ENCODE measurements at places on chromosomes 7 and 10. TPM values are rescaled to one million over a fixed set of nuclear protein-coding genes. Genes with fewer than 3 reads are reported as not detected.

- no peaks in the 10 kb centered on the region for H3K4me1 ChIP-seq
- no peaks in the 10 kb centered on the region for H3K36me3 ChIP-seq
- no peaks in the 10 kb centered on the region for H3K27me3 ChIP-seq
Observed at GRCh38 chr7:30995536-30995935, 31.8 kb downstream of the GHRHR start.

- DNase-seq: peak; percentile 49
- H3K27ac ChIP-seq: no peak overlapping the region
- H3K4me1 ChIP-seq: no peaks in the 10 kb centered on the region
- no peaks in the 10 kb centered on the region for H3K36me3 ChIP-seq
Observed at GRCh38 chr7:1757601-1758000, 87.5 kb downstream of the ELFN1 start.

DNA sequence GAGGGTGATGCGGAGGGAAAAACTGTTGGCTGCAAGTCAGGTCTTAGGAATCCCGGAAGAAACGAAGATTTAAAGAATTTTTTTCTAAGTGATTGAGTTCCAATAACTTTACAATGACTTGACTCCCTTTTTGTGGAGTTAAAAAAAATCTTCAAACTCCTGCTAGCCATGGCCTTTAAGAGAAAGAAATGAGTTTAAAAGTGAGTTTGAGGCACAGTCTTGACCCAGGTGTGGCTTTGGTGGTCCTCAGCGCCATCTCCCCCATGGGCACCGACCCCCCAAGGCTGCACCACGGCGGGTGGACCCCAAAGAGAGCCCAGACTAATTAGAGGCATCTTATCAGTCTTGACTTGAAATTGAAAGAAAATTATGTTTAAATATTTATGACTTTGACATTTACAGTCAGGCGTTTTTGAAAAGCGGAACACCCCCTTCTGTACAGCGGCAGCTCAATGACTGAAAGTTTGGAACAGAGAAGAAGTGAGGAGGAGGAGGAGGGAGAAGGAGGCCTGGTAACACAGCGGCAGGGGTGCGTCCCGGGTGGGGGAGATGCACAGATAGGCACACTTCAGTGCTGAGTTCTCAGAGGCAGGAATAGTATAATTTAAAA is 349.6 kb downstream of the DNAJB6 start:
- no peaks in the 10 kb centered on the region for H3K4me1 ChIP-seq
- DNase-seq: no peak
- peaks cover 55% of the 10 kb centered on the region for H3K27me3 ChIP-seq
- no peak overlapping the region for H3K4me3 ChIP-seq

- H3K27me3 ChIP-seq: no peaks in the 10 kb centered on the region
- no peak for DNase-seq
- no peaks in the 10 kb centered on the region for H3K36me3 ChIP-seq
- H3K4me3 ChIP-seq: no peak overlapping the region
- no peaks in the 10 kb centered on the region for H3K4me1 ChIP-seq
- no peak overlapping the region for H3K27ac ChIP-seq
Observed at GRCh38 chr10:26242706-26243350, 26.3 kb downstream of the GAD2 start.

GRCh38 chr10:124603376-124604213 is 140.6 kb downstream of the FAM53B start:
- H3K4me1 ChIP-seq: no peaks in the 10 kb centered on the region
- H3K27me3 ChIP-seq: no peaks in the 10 kb centered on the region
- no peak overlapping the region for H3K27ac ChIP-seq
- no peak overlapping the region for H3K4me3 ChIP-seq
- DNase-seq: peak; percentile 88

GRCh38 chr7:110762546-110763225 is 328.2 kb upstream of the LRRN3 start:
- DNase-seq: peak; percentile 26
- H3K36me3 ChIP-seq: no peaks in the 10 kb centered on the region
- no peaks in the 10 kb centered on the region for H3K27me3 ChIP-seq

DNA sequence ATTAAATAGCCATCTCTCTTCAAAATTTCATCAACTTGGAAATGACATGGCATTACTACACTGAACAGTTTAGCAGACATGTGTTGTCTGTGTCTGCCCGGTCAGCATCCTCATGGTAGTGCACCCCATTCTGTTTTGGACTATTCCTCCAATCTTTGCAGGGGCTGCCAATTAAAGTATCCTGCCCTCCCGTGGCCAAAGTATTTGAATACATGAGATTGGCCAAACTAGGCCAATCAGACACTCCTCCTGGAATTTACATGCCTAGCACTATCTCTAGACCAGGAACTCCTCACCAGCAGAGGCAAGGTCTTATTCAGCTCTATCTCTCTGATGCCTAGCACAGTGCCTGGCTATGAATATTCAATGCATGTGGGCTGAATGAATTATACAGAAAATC is 4.4 kb downstream of the SHTN1 start:
- no peak overlapping the region for H3K4me3 ChIP-seq
- H3K4me1 ChIP-seq: no peaks in the 10 kb centered on the region
- peaks cover 3% of the 10 kb centered on the region for H3K27me3 ChIP-seq
- no peak for DNase-seq
- H3K36me3 ChIP-seq: no peaks in the 10 kb centered on the region

GRCh38 chr7:12727455-12728191 is 40.2 kb downstream of the ARL4A start:
- H3K27me3 ChIP-seq: no peaks in the 10 kb centered on the region
- H3K4me3 ChIP-seq: no peak overlapping the region
- H3K4me1 ChIP-seq: peaks cover 5% of the 10 kb centered on the region
- H3K27ac ChIP-seq: peak overlapping the region; percentile 48

- no peak overlapping the region for H3K4me3 ChIP-seq
- H3K4me1 ChIP-seq: peaks cover 3% of the 10 kb centered on the region
- no peak for DNase-seq
- H3K27me3 ChIP-seq: no peaks in the 10 kb centered on the region
- H3K36me3 ChIP-seq: no peaks in the 10 kb centered on the region
Observed at GRCh38 chr7:152365982-152366603, 69.7 kb downstream of the KMT2C start.

DNA sequence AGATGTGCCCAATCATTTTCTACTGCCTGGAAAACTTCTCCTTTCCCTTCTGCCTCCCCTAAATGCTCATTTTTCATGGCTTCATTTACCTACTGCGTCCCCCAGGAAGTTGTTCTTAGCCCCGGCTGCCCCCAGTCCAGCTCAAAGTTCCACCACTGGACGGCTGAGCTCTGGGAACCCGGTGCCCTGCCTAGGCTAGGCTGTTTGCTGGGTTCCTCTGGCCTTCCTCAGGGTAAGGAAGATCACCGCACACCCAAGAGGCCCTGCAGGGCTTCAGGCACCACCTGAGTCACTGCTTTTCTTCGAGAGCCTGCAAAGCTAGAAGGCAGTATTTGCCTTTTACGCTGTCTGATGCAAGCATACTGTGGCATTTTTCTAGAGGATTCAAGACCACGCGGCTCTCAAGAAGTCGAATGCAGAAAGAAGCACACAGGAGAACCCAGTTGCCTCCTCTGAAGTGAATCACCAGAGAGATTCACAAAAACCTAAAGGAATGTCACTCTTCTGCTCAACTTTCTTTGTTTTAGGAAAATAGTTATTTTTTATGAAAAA is 46.7 kb upstream of the ZMIZ1 start:
- no peaks in the 10 kb centered on the region for H3K27me3 ChIP-seq
- H3K36me3 ChIP-seq: no peaks in the 10 kb centered on the region
- H3K27ac ChIP-seq: no peak overlapping the region
- no peaks in the 10 kb centered on the region for H3K4me1 ChIP-seq
- DNase-seq: peak; percentile 74

DNA sequence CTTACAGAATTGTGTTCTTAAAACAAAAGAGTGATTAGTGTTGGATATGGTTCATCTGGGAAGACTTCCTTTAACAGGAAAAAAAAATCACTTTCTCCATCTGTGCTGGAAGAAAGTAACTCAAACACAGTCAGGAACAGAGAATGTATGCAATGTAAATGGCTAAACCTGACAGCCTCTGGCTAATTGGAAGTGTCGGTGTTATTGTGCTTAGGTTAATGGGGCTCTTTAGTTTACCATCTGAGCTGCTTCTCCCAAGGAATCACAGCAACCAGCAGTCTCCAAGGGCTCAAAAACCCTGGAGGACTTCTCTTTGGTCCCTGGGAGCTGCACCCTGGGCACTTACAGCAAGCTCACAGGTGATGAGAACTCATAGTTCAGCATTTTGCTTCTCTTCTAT is 724.5 kb downstream of the LRMDA start:
- no peak for DNase-seq
- no peaks in the 10 kb centered on the region for H3K4me1 ChIP-seq
- no peaks in the 10 kb centered on the region for H3K36me3 ChIP-seq
- no peak overlapping the region for H3K4me3 ChIP-seq
- H3K27me3 ChIP-seq: no peaks in the 10 kb centered on the region

DNA sequence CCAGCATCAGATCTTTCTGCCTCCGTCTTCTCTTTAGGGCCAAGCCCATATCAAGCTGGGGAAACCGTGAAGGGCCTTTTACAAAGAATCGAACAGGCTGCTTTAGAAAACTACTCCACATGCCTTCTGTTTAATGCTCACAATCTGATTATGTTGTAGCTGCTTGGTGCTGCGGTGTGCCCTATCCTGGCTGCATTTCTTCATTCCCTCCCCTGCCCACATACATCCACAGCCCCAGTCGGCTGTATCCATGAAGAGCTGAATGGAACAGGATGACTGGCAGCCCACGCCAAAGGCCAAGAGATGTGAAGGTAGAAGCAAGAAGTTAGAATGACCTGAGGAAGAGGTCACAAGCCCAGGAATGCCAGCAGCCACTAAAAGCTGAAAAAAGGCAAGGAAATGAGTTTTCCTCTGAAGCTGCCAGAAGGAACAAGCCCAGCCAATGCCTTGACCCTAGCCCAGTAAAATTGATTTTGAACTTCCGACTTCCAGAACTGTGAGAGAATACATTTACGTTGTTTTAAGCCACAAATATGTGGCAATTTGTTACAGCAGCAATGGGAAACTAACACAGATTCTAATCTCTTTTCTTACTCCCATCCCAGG is 22.2 kb downstream of the TAS2R41 start:
- no peak for DNase-seq
- H3K27ac ChIP-seq: no peak overlapping the region
- H3K27me3 ChIP-seq: no peaks in the 10 kb centered on the region
- no peak overlapping the region for H3K4me3 ChIP-seq

- H3K4me3 ChIP-seq: no peak overlapping the region
- no peak for DNase-seq
- no peaks in the 10 kb centered on the region for H3K36me3 ChIP-seq
- H3K27ac ChIP-seq: no peak overlapping the region
- H3K27me3 ChIP-seq: no peaks in the 10 kb centered on the region
Observed at GRCh38 chr10:25952857-25953256, 18.8 kb downstream of the MYO3A start.

DNA sequence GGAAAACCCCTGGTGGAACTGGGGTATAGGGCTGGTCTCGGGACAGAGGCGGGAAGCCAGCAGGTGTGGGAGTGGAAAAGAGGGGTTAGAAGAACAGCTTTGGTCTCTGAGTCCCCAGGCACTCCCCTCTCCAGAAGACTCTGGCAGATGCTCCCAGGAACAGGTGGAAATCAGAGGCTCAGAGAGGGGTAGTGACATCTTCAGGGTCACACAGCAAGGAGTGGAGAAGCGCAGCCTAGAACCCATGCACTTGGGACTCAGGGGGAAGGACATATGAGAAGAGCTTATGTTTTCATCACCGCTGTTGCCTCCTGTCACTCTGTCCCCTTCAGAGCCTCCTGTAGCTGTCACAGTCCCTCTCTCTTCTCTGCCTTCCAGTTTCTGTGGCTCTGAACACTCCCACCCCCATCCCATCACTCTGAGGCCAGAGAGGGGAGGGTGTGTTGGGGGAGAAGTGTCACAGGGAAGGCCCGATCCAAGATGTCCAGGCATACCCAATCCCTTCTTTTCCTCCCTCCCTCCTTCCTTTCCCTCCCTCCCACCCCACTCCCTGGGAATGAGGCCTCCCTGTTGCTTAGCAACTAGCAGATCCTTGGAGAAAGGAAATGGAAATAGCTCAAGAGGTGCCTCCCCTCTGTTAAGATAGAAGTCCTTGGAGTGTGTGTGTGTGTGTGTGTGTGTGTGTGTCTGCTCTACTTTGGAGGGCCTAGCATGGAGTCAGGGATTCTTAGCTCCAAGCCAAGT is 32.0 kb downstream of the SRRM3 start:
- H3K27me3 ChIP-seq: peaks cover 16% of the 10 kb centered on the region
- no peaks in the 10 kb centered on the region for H3K36me3 ChIP-seq
- no peak for DNase-seq
- H3K27ac ChIP-seq: no peak overlapping the region
- peaks cover 4% of the 10 kb centered on the region for H3K4me1 ChIP-seq

DNA sequence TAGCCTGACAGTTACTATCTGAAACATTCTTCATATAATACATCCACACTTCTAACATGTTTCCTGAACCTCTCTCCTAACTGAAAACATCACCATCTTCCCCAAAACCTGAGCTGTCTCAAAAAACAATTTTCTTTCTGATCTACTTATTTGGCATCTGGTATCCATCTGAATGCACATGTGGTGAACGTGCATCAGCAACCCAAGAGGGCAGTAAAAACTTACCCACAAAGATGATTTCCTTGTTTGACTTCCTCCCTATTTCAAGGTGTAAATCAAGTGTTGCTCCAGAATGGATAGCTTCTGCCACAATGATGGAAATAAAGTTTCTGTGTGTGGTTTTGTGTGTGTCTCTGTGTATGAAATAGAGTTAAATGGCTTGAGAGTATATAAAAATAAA is 500.4 kb downstream of the MAGI2 start:
- H3K27ac ChIP-seq: no peak overlapping the region
- no peaks in the 10 kb centered on the region for H3K36me3 ChIP-seq
- peaks cover 5% of the 10 kb centered on the region for H3K4me1 ChIP-seq
- DNase-seq: no peak
- H3K27me3 ChIP-seq: no peaks in the 10 kb centered on the region

- H3K4me1 ChIP-seq: peaks cover 15% of the 10 kb centered on the region
- no peak overlapping the region for H3K4me3 ChIP-seq
- no peak for DNase-seq
- H3K27ac ChIP-seq: no peak overlapping the region
Observed at GRCh38 chr7:122889116-122889515, 2.9 kb upstream of the CADPS2 start.

- peaks cover 41% of the 10 kb centered on the region for H3K4me1 ChIP-seq
- peak overlapping the region; percentile 49 for H3K27ac ChIP-seq
- H3K36me3 ChIP-seq: no peaks in the 10 kb centered on the region
- no peaks in the 10 kb centered on the region for H3K27me3 ChIP-seq
- no peak for DNase-seq
Observed at GRCh38 chr7:31958226-31958625, 112.0 kb downstream of the PDE1C start.

DNA sequence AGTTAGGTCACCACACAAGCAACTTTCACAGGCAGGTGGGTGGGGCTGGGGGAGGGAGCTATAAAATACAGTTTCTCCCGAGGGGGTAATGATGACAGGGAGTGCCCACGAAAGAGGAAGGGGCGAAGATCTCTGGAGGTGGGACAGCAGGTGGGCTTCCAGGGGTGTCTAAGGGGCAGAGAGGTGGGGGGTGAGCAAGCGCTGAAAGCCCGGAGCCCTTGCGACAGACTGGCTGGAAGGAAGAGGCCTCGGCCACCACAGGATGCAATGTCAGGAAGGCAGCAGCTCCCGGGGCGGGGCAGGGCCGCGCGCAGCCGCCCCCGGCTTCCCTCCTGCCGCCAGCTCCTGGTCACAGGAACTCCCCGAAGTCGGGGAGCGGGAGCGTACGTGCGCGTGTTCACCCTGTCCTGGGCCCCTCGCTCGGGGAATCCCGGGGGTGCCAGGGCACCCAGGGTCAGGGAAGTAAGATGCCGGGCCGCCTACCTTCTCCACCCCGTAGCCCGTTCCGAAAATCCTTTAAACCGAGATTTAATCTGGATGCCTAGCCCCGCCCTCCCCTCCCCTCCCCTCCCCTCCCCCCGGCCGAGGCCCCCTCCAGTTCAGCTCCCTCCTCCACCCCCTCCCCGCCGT is 105.2 kb upstream of the PPIF start:
- H3K36me3 ChIP-seq: peaks cover 5% of the 10 kb centered on the region
- H3K4me1 ChIP-seq: peaks cover 65% of the 10 kb centered on the region
- no peaks in the 10 kb centered on the region for H3K27me3 ChIP-seq
- H3K4me3 ChIP-seq: peak overlapping the region; percentile 71

Gene CPA2
- not detected for total RNA-seq

Gene ABCC2
- 1.8 TPM for total RNA-seq

Gene PRR15
- total RNA-seq: 1.1 TPM

Gene LGI1
- total RNA-seq: 0.29 TPM
